ENCODE measurements at places on chromosomes 6 and 20. TPM values are rescaled to one million over a fixed set of nuclear protein-coding genes. Genes with fewer than 3 reads are reported as not detected.
A peak's percentile ranks its signal among the peaks of the same experiment; 100 is the strongest.

DNA sequence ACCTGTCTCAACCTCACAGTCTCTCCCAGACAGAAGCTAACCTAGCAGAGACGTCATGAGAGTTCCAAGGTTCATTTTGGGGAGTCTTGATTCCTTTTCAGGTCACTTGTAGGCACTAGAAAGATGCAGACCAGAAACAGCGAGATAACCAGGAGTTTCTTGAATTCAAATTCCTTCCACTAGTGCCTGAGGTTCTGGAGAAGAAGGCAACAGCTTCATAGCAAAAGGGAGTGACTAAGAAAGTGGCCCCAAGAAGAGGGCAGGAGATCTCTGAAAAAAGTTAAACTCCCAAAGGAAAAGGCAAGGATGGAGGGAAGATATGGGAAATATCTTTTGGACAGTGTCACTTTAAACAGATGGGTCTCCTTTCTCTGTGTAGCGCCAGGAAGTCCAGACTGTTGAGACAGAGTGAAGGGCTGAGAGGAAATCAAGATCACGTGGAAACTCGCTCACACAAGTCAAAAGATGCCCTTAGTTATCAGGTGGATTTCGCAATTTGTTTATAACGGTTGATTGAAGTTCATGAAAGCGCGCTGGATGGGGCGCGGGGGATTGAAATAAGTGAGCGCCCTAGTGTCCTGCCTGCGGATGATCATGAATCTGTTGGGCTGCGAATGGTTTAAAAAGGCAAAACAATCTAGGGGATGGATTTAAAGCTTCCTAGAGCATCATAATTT, 4.8 kb upstream of the PRSS16 start:
- H3K27ac ChIP-seq, result no peak overlapping the region
- no peaks in the 10 kb centered on the region for H3K36me3 ChIP-seq
- no peak overlapping the region for H3K4me3 ChIP-seq

DNA sequence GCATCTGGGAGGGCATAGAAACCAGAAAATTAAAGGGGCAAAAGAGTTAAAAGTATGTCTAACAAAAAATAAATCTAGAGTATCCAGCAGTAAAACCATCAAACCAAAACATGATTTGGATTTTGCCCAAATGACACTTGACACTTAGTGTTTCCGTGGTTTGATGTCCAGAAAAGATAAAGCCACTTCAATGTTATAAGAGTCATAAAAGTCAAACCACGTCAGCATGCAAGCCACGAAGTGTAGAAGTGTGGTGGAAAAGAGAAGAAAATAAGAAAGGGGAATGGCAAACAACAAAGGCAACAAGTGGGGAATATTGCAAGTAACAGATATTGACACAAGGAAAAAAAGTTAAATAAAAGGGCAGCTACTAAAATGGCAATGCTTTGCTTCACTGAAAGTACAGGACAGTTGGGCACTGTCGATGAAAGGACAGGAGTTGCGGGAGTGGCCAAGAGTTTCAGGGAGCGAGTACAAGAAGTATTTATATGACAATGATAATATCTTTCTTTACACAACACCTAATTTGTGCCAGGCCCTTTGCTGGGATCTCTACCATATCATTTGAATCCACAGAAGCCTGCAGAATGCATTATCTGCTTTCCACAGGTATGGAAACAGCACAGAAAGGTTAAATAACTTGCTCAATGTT, 6.3 kb upstream of the HDDC2 start:
- H3K36me3 ChIP-seq, result peaks cover 4% of the 10 kb centered on the region
- H3K27me3 ChIP-seq, result no peaks in the 10 kb centered on the region
- H3K4me3 ChIP-seq, result no peak overlapping the region
- peaks cover 29% of the 10 kb centered on the region for H3K4me1 ChIP-seq
- no peak for DNase-seq

DNA sequence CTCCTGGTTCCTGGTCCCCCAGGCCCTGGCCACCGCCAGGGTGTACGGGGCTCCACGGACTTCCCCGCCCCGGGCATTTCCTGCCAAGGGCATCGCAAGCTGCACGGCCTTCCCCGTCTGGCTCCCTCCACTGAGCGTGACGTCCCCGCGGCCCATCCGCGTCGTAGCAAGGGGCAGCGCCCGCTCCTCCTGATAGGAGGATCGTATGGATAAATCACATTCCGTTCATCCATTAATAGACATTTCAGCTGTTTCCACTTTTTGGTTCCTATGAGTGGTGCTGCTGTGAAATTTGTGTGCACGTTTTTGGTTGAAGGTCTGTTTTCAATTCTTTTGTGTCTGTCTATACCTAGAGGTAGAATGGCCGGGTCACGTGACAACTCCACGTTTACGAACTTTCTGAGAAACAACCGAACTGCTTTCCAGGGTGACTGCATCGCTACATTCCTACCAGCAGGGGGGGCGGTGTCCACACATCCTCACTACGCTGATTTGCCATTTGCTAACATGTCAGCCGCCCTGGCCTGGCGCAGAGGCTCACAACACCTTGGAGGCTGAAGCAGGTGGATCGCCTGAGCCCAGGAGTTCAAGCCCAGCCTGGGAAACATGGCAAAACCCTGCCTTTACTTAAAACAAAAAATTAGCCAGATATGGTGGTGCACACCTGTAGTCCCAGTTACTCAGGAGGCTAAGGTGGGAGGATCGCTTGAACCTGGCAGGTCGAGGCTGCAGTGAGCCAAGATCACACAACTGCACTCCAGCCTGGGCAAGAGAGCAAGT, 37.7 kb downstream of the KCNQ2 start:
- no peak for DNase-seq
- H3K27me3 ChIP-seq, result no peaks in the 10 kb centered on the region
- H3K4me1 ChIP-seq, result no peaks in the 10 kb centered on the region
- H3K4me3 ChIP-seq, result no peak overlapping the region

VSX1 gene
- total RNA-seq, result not detected

NOX3 gene
- not detected for total RNA-seq

GRCh38 chr20:64053841-64054661, 4.6 kb upstream of the SOX18 start:
- peak overlapping the region; percentile 78 for H3K27ac ChIP-seq
- H3K27me3 ChIP-seq, result no peaks in the 10 kb centered on the region
- H3K4me1 ChIP-seq, result peaks cover 48% of the 10 kb centered on the region
- peak overlapping the region; percentile 29 for H3K4me3 ChIP-seq

DNA sequence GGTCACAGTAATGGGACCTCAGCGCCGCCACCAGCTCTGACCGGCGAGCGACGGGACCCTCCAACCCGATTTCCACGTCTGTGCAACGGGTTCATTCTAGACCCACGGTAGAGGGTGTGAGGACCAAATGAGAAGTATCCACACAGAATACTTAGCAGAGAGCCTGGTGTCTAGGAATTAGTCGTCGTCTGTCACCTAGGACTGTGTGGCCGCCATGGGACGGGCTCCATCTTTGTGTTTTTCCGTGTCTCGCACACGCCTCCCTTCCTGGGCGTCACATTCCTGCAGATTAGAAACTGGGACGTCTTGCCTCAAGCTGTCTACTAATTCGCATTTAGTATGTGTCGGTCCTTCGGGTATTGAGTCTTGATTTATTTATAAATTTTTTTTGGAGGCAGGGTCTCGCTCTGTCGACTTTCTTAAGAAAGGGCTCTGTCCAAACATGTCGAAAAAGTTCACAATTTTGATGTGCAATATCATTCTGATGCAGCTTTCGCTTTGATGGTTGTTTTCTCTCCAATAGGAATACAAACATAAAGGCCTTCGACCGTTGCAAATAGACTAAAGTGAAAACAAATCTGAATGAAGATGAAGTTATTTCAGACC, 563 bp downstream of the MGME1 start:
- H3K27me3 ChIP-seq, result no peaks in the 10 kb centered on the region
- H3K27ac ChIP-seq, result peak overlapping the region; percentile 99
- peaks cover 69% of the 10 kb centered on the region for H3K4me1 ChIP-seq
- DNase-seq, result no peak

DNA sequence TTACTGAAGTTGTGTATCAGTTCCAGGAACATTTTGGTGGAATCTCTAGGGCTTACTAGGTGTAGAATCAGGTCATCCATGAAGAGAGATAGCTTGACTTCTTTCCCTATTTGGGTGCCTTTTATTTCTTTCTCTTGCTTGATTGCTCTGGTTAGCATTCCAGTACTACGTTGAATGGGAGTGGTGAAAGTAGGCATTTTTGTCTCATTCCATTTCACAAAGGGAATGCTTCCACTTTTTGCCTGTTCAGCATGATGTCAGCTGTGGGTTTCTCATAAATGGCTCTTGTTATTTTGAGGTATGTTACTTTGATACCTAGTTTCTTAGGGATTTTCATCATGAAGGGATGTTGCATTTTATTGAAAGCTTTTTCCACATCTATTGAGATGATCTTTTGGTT, 195.3 kb downstream of the MOXD1 start:
- no peaks in the 10 kb centered on the region for H3K27me3 ChIP-seq
- no peak overlapping the region for H3K27ac ChIP-seq
- no peak overlapping the region for H3K4me3 ChIP-seq
- H3K4me1 ChIP-seq, result peaks cover 27% of the 10 kb centered on the region
- H3K36me3 ChIP-seq, result no peaks in the 10 kb centered on the region

GRCh38 chr6:44921798-44922197, 406.3 kb upstream of the RUNX2 start:
- H3K27me3 ChIP-seq, result no peaks in the 10 kb centered on the region
- DNase-seq, result no peak
- H3K27ac ChIP-seq, result no peak overlapping the region
- peaks cover 1% of the 10 kb centered on the region for H3K36me3 ChIP-seq
- peaks cover 44% of the 10 kb centered on the region for H3K4me1 ChIP-seq

DNA sequence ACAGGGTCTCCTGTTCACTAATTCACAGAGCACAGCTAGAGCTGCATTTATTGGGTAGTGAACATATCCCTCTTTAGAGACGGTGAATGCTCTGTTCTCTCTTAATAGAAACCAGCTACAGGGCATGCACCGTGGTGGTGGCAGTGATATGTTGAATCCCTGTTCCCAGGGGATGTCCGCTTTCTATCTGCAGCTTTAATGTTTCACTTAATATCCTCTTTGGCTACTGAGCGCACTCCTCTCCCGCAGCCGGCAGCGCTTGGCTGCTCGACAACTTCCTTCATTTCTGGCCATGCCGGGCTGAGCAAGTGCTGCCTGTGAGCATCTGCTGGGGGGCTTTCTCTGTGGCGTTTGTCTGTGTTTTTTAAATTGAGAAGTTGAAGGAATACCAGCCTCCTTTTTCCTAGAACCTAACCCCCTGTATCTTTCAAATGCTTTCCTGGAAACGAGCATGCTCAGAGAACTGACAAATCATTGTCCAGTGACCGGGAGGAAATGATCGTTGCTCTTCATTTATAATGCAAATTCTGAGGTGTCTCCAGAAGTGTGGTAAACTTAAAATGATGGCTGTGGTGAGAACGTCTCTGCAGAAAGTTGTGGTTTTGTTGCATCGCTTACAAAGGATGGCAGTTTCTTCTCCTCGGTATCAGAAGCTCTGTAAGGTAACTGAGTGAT, 297.9 kb downstream of the UTRN start:
- H3K27me3 ChIP-seq, result no peaks in the 10 kb centered on the region
- peaks cover 23% of the 10 kb centered on the region for H3K36me3 ChIP-seq
- H3K4me3 ChIP-seq, result peak overlapping the region; percentile 59

GSTA2 gene
- total RNA-seq, result not detected

GNRH2 gene
- not detected for total RNA-seq

- DNase-seq, result no peak
- H3K36me3 ChIP-seq, result peaks cover 3% of the 10 kb centered on the region
- no peaks in the 10 kb centered on the region for H3K27me3 ChIP-seq
- H3K4me1 ChIP-seq, result no peaks in the 10 kb centered on the region
- no peak overlapping the region for H3K4me3 ChIP-seq
Observed at GRCh38 chr6:77136086-77136485, 327.2 kb downstream of the HTR1B start.

- H3K36me3 ChIP-seq, result no peaks in the 10 kb centered on the region
- no peak overlapping the region for H3K4me3 ChIP-seq
- H3K27me3 ChIP-seq, result no peaks in the 10 kb centered on the region
Observed at GRCh38 chr20:24779946-24780345, 169.1 kb upstream of the CST7 start.

OPRL1 gene
- 2.1 TPM for total RNA-seq

DNA sequence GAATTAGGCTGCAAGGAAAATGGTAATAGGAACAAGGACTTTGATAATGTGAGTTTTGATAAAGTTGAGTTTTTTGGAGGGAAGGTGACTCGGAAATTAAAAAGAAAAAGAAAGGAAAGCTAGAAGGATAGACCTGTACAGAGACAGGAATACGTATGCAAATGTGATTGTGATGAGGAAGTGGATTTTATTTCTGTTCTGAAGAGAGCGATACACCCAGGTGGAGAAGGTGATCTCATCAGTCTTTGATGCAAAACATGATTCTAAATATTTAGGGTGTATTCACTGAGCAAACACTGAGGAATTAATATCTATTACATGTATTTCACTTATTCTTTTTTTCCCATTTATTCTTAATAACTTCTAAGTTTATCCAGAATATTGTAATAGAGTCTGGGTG, 9.2 kb upstream of the PLEKHG1 start:
- H3K36me3 ChIP-seq, result no peaks in the 10 kb centered on the region
- peaks cover 36% of the 10 kb centered on the region for H3K27me3 ChIP-seq
- H3K4me1 ChIP-seq, result no peaks in the 10 kb centered on the region
- DNase-seq, result no peak
- H3K27ac ChIP-seq, result no peak overlapping the region

DNA sequence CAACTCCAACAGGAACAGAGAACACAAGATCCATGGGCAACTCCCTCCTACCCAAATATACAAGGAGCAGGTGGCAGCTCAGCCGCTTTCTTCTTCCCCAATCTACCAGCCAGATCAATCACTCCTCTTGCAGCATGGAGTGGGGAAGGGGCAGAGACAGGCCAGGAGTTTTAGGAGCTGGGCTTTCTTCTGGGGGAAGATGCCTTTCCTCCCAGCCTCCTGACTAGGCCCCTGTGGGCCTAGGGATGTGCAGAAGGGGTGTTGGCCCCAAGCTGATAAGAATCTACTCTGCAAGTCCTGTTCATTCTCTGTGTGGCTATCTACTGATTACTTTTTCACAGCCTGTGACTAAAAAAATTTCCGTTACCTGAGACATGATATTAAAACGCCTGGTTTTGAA, 189.0 kb downstream of the BCAS1 start:
- no peak overlapping the region for H3K27ac ChIP-seq
- H3K4me3 ChIP-seq, result no peak overlapping the region

DNA sequence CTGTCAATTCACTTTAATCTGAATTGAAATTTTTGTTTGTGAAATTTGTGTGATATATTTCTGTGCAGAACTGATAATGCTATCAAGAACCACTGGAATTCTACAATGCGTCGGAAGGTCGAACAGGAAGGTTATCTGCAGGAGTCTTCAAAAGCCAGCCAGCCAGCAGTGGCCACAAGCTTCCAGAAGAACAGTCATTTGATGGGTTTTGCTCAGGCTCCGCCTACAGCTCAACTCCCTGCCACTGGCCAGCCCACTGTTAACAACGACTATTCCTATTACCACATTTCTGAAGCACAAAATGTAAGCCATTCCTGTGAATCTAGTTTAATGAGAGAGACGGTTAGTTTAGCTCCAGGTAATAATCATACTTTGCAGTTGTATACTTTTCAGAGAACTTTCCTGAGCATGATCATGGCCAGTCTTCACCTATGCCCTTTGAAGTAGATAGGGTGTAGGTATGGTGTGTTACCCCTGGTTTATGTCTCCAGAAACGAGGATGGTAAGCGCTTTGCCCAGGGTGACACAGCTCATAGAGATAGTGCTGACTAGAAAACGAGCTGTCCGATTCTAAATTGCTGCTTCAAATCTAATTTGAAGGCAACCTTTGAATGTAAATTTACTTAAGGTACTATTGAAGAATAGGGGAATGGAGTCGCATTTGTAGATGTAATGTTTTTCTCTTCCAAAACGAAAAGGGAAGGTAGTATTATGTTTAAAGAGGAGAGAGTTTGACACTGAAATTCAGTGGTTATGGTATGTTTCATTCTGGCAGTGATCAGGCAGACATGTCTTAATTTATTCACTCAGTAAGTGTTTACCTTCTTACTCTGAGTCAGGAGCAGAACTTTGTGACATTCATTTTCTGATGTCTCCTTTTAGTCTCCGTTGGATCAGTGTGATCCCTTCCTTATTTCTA, 11.4 kb downstream of the MYB start:
- no peak overlapping the region for H3K27ac ChIP-seq
- peaks cover 4% of the 10 kb centered on the region for H3K4me1 ChIP-seq
- H3K36me3 ChIP-seq, result no peaks in the 10 kb centered on the region
- no peaks in the 10 kb centered on the region for H3K27me3 ChIP-seq

NANP gene
- 6.0 TPM for total RNA-seq
